Islet precursor cell (in vitro differentiated cells): ENCODE measurements at places on chromosomes 4 and X.

DNA sequence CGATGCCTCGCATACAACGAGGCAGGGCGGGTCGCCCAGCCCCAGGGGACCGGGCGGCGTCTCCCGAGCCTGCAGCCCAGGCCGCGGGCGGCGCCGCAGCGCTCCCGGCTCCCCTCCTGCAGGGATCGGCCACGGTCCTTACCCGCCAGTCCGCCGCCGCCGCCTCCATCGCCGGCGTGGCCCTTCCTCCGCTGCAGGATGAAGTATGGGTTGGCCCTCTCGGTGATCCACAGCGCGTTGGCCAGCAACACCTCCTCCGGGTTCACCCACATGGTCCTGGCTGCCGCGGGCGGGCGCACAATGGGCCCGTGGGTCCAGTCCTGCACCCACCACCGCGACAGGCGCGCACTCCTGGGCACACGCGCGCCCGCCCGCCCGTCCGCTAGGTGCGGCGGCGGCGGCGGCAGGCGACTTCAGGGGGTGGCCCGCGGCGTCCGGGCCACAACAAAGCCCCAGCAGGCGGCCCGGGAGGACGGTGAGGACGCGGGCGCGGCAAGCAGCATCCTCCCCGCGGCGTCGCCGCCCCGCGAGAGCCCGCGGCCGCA, 339 bp downstream of the TBC1D9 start:
- peak; percentile 77 for DNase-seq

DNA sequence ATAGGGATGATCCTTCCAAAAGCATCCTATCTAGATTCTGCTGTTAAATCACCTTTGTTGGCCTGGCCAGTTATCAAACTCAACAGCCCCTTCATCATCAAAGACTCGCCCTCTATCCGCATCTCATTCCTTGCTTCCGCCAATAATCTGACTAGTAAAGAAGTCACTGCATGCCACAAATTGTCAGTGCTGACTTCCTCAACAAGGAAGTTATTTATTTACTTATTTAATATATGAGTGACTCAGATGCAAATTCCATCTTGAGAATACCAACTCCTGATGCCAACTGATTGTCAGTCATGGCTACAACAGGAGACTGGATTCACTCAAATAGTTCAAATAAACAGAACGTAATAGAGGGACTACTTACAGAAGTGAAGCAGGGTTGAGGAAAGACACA, 283.8 kb downstream of the TRIML1 start:
- no peak for DNase-seq

DNA sequence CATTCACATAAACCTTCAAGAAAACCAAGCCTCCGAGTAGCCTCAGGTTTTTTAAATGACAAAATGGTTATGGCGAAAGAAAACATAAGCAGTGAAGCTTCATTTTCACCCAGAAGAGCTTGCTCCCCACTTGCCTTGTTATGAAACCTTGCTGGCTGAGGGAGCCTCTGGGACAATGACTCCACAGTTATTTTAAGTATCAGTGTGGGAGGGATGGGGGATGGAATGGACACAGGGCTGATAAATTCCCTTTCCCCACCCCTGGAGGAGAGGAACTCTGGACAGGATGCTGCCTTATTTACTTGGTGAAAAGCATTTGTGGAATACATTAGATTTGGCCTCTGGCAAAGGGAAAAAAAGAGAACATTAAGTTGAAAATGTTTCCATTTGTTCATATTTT, 220.7 kb upstream of the CNKSR2 start:
- DNase-seq, result peak; percentile 55

- DNase-seq, result peak; percentile 49
These were observed 1047.7 kb upstream of the GRID2 start for GRCh38 chr4:91256043-91256442.

- no peak for DNase-seq
These were observed 50.4 kb downstream of the RTL9 start for GRCh38 chrX:110408949-110409588.

- no peak for DNase-seq
These were observed 4.6 kb upstream of the KANTR start for GRCh38 chrX:53089224-53089842.

DNA sequence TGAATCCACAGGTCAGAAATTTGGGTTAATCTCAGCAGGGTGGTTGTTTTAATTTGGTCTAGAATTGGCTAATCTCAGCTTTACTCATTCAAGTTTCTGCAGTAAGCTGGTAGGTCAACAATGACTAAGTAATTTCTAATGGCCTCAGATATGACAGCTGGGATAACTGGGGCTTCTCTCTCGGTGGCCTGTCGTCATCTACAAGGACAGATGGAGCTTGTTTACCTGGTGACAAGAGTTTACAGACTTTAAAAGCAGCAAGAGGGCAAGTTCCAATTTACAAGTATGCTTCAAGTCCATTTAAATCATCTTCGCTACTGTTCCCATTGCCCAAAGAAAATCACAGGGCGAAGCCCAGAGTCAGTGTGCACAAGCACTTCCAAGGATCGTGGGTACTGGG, 453.9 kb downstream of the PDHA2 start:
- DNase-seq, result no peak

DNA sequence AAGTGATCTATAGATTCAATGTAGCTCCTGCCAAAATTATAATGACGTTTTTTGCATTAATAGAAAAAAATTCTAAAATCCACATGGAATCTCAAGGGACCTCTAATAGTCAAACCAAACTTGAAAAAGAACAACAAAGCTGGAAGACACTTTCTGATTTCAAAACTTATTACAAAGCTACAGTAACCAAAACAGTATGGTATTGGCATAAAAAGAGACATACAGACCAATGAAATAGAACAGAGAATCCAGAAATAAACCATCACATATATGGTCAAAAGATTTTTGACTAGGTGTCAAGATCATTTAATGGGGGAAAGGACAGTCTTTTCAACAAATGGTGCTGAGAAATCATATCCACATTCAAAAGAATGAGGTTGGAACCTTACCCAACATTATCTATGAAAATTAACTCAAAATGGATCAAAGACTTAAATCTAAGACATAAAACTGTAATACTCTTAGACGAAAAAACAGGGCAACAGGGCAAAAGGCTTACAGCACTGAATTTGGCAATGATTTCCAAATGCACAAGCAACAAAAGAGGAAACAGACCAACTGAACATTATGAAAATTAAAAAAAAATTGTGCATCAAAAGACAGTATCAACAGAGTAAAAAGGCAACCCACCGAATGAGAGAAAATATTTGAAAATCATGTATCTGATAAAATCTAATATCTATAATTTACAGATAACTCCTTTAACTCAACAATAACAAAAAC, 3.9 kb downstream of the FBXO8 start:
- no peak for DNase-seq

GRCh38 chrX:21734175-21734574, 23.7 kb downstream of the SMPX start:
- peak; percentile 58 for DNase-seq

- no peak for DNase-seq
These were observed 109.4 kb upstream of the MAP3K15 start for GRCh38 chrX:19624739-19625138.

DNA sequence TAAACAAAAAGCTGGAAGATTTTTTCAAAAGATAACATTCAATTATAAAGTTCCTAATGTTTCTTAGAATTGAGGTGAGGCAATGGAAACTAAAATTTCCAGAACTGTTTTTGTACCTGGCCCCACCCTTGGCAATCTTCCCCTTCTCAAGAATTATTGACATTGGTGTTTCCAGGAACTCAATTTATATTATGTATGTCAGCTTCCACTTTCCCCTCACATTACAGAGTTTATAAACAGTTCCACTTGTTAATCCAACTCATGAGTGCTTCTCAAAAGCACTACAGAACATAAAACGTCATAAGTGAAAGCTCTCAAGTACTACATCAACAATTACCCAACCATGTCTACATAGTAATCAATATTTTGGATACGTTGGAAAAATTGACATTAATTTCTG, 107.4 kb downstream of the FAM13A start:
- DNase-seq, result no peak

GRCh38 chr4:84041426-84041825, 457.7 kb downstream of the NKX6-1 start:
- no peak for DNase-seq
